ENCODE measurements at places on chromosomes 1 and 21. TPM values are rescaled to one million over a fixed set of nuclear protein-coding genes. Genes with fewer than 3 reads are reported as not detected.

DNA sequence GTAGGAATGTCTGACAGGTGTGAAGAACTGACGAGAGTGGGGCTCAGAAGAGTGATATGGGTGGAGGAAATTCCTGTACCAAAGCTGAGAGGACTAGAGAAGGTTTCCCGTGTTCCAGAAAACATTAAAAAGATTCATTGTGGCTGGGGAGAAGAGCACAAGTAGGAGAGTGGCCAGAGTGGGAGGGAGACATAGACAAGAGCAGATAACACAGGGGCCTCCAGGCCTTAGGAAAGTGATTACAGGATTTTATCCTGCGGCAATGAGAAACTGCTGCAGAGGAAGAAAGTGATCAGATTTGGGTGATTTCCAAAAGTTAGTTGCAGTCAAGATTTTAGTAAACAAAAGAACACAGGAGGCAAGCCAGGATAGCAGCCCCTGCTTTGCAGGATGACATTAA is 7.9 kb downstream of the C8B start:
- no peak for DNase-seq

The KRTAP6-1 gene
- total RNA-seq = not detected

DNA sequence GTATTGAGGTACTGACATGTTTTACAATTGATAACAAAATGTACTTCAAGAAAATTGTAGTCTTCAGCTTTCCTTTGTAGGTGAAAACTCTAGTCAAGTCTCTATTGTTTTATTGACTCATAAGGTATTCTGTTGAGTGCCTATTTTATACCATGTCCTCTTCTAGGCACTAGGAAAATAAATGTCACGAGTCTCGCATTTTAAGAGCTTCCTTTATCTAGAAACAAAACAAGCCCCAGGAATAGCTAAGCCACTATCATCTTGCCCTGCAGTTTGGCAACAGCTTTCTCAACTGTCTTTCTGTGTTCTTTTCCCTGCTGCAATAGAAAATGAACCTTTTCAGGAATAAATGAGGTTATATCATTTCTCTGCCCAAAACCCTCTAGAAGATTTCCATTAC is 288.5 kb upstream of the NEGR1 start:
- no peak for DNase-seq

The HES4 gene
- 23.3 TPM for total RNA-seq
